ENCODE measurements at places on chromosomes 2 and 18.

DNA sequence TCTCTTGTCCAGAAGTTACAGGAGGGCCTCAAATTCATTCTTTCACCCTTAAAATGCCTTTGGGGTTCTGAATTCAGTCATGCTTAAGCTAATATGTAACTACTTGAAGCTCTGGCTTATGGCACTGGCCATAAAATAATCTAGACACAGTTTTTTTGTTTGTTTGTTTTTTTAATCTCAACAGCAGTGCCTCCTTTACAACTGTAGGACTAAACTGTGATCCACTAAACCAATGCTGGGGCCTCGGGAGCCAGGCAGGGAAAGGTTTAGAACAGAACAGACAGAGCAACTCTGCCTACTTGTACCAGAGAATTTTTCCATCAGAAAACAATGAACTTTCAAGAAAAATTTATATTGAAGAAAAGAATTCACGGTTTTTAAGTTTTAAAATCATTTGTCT lies 1.7 kb downstream of the STAM2 start:
- no peak for DNase-seq

- no peak for DNase-seq
These were observed 60.0 kb downstream of the LIPG start for GRCh38 chr18:49621717-49622351.

- DNase-seq, result no peak
These were observed 206.1 kb upstream of the HDAC4 start for GRCh38 chr2:239606741-239607516.

GRCh38 chr2:199975273-199975895 lies 20.0 kb downstream of the MAIP1 start:
- DNase-seq, result peak; percentile 7

- DNase-seq, result no peak
These were observed 59.0 kb downstream of the SDC1 start for GRCh38 chr2:20165677-20166509.

GRCh38 chr2:190069936-190070696 lies 7.6 kb upstream of the MSTN start:
- DNase-seq, result peak; percentile 87

GRCh38 chr2:178514664-178515063 lies 34.4 kb downstream of the PLEKHA3 start:
- DNase-seq, result peak; percentile 4

DNA sequence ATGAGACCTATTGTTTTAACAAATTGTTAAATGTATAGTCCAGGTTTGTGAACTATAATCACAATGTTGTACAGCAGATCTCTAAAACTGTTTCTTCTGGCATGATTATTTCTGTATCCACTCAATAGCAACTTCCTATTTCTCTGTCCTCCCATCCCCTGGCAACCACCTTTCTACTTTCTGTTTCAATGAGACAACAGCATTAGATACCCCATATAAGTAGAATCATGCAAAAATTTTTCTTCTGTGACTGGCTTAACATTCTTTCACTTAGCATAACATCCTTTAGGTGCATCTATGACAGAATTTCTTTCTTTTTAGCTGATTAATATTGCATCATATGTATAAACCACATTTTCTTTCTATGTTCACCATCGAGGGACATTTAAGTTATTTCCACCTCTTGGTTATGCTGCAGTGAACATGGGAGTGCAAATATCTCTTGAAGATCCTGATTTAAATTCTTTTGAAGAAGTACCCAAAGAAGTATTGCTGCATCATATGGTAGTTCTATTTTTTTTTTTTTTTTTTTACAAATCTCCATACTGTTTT lies 713.5 kb downstream of the LRP1B start:
- peak; percentile 71 for DNase-seq

DNA sequence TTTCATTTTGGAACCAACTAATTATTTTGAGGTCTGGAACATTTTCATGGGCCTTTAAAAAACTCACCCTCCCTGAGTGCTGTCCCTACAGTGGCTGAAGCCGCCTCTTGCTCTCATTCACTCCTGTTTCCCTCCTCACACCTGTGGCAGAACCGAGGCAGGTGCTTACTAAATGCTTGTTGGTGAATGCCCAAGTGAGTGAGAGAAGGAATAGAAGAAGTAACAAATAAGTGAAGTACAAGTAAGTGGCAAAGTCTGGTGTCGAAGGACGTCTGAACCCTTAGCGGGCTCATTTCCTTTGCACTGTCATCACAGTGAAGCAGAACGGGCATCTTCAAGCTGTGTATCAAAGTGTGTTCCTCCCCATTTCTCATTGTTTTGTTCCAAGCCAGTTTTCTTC lies 135.2 kb downstream of the RHBDD1 start:
- peak; percentile 12 for DNase-seq

DNA sequence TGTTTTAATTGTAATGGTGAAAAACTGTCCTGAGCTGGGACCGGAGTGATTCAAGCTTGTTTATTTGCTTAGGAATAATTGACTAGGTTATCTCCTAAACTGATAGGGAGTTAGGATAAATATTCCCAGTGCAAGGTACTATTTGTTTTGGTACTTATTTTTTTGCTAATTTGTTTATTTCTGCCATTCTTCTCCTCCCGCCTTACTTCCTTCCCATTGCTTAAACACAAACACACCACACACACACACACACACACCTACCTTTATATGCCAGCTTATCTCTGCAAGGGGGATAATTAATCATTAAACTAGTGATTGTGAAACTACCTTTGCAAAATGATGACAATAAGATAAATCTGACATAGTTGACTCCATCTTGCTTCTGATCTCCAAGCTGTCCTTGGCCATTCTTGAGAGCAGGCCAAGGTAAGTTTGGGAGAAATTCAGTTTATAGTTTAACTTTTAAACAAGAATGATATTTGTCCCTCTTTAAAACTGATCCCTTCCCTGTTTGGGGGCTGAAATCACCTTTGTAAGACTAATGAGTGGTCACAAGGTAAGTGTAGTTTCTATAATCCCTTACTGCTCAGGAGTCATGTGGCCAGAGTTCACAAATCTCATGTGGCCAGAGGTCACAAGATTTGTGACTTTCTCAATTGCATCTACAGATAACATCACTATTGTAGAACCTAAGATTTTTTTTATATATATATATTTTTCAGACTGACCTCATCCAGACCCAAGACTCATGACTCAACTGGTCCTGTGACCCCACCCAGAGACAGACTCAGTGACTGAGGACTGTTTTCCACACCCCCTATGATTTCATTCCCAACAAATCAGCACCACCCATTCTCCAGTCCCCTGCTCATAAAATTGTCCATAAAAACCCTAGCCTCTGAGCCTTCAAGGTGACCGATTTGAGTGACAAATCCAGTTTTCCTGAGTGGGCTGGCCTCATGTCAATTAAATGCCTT lies 83.1 kb upstream of the LRRTM4 start:
- no peak for DNase-seq

DNA sequence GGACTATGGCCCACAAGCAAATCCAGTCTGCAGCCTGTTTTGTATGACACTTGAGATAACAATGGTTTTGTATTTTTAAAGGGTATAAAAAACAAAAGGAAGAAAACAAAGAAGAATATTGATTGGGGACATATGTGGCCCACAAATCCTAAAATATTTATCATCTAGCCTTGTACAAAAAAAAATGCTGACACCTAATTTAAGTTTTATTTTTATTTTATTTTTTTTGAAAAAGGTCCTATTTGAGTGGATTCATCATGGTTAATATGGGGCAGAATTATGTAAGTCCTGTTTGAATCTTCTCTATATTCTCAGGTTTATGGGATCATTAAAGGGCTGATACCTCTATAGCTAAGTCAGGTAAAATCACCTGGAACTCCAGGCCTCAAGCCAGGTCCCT lies 525.7 kb downstream of the LRP1B start:
- DNase-seq, result no peak

GRCh38 chr2:108355906-108356734 lies 21.6 kb upstream of the SULT1C4 start:
- DNase-seq, result peak; percentile 72

DNA sequence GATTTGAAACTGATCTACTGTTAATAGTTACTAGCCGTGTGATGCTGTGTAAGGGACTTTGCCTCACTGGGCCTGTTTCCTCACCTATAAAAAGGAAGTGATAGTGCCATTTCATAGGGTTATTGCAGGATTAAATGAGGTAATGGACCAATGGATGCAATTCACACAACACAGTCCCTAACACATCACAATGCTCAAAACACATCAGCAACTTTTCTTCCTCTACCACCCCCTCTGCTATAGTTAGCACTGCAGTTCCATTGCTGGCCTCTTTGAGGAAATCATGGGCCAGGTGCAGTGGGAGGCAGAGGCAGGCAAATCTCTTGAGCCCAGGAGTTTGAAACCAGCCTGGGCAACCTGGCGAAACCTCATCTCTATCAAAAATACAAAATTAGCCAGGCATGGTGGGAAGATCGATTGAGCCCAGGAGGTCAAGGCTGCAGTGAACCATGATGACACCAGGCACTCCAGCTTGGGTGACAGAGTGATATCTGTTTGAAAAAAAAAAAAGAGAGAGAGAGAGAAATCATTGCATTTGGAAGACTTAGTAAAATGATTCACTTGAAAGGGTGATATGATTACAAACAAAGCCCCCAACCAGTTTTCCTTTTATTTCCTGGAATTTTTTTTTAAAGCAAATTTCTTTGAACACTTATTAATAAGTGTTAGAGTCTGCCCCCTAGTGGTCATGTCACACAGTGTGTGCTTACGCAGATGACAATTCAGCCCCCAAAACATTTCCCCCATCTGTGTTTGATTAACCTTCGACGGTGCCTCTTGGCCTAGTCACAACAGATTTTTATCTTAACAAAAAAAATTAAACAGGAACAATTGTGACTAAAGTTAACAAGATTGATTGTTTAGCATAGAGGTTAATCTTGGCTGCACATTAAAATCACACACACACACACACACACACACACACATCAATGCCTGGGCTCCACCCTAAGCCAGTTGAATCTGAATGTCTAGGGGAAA lies 88.6 kb upstream of the BCL11A start:
- DNase-seq, result peak; percentile 54

DNA sequence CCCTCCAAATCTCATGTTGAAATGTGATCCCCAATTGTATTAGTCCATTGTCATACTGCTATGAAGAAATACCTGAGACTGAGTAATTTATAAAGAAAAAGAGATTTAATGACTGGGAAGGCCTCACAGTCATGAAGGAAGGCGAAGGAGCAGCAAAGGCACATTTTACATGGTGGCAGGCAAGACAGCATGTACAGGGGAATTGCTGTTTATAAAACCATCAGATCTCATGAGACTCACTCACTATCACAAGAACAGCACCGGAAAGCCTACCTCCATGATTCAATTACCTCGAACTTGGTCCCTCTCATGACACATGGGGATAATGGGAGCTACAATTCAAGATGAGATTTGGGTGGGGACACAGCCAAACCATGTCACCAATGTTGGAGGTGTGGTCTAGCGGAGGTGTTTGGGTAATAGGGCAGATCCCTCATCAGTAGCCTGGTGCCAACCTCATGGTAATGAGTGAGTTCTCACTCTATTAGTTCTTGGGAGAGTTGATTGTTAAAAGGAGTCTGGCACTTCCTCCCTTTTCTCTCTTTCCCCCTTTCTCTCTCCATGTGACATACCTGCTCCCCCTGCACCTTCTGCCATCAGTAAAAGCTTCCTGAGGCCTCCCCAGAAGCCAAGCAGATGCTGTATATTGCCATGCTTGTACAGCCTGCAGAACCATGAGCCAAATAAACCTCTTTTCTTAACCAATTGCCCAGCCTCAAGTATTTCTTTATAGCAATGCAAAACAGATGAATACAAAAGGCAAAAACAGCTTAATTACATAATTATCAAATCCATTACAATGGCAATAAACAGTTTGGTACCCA lies 14.5 kb upstream of the FN1 start:
- DNase-seq, result no peak

GRCh38 chr2:165897726-165898125 lies 55.9 kb downstream of the TTC21B start:
- DNase-seq, result no peak

DNA sequence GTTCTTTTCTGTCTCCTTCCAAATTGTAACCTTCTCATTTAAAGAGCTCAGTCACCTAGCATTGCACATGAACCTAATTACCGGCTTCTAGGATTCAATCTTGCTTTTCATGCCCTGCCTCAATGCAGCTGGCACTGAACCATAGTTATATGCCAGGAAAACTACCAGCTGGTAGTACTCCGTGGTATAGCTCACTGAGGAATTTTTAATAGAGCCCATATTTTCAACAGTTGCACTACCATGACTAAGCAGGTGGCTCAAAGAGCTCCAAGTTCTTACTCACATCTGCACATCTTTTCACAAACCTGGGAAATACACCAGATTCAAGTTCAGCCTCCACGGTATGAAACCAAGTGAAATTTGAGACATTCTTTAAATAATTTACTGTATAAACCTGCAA lies 363.5 kb downstream of the GRB14 start:
- DNase-seq, result no peak

GRCh38 chr18:35041815-35042387 lies 688 bp downstream of the MAPRE2 start:
- DNase-seq, result peak; percentile 69

DNA sequence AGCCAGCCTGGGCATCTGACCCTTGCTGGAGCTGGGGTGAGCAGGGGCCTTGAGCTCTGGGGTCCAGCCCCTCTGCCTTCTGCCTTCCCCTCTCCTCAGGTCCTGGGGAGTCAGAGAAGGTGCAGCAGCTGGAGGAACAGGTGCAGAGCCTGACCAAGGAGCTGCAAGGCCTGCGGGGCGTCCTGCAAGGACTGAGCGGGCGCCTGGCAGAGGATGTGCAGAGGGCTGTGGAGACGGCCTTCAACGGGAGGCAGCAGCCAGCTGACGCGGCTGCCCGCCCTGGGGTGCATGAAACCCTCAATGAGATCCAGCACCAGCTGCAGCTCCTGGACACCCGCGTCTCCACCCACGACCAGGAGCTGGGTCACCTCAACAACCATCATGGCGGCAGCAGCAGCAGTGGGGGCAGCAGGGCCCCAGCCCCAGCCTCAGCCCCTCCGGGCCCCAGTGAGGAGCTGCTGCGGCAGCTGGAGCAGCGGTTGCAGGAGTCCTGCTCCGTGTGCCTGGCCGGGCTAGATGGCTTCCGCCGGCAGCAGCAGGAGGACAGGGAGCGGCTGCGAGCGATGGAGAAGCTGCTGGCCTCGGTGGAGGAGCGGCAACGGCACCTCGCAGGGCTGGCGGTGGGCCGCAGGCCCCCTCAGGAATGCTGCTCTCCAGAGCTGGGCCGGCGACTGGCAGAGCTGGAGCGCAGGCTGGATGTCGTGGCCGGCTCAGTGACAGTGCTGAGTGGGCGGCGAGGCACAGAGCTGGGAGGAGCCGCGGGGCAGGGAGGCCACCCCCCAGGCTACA lies 3.8 kb downstream of the EMILIN1 start:
- DNase-seq, result no peak

GRCh38 chr2:74584088-74584645 lies 29.6 kb downstream of the DOK1 start:
- no peak for DNase-seq

DNA sequence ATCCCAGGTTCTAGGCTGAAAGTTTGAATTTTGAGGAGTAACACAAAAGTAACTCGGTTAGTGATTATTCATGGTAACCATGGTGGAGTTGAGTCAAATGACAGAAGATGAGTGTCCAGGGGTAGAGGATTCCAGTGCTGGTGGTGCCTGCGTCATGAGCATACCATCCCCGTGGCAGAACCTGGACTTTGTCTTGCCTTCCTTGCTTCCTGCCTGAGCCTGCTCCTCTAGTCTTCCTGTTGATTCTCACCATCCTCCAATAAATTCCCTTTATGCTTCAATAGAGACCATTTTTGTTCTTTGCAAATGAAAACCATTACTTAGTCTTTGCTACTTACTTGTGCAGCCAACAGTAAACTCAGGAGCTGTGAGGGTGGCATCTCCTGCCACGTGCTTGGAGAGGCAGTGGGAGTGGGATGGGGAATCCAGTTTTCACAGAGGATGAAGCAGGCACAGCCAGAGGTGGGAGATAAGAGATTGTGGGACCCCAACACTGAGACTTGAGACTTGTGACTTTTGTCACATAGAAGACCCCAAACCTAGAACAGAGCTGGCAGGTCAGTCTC lies 4.1 kb upstream of the YES1 start:
- no peak for DNase-seq
